Activated T-cell treated with anti-CD3 and anti-CD28 coated beads, Interleukin-2, amount 50 U/mL, for 4 hours (primary cell): ENCODE measurements at places on chromosomes 12 and 14.
A peak's percentile ranks its signal among the peaks of the same experiment; 100 is the strongest.

DNA sequence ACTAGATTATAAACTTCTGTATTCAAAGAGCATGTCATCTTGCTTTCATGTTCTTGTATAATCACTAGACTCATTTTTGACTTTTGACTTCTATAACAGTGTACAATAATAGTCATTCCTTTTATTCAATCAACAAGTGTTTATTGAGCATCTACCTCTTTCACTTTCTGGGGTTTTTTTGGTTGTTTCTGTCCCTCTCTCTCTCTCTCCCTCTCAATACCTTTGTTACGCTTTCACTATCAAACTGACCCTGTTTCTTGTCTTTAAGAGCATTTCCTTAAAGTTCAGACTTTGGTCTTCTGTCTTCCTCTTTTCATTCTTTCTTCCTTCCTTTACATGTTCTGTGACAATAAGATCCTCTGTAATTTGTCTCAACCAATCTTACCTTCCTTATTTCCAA, 49.5 kb downstream of the GPR137C start:
- no peak for DNase-seq

- no peak for DNase-seq
These were observed 6.2 kb downstream of the P2RX4 start for GRCh38 chr12:121216102-121216501.

DNA sequence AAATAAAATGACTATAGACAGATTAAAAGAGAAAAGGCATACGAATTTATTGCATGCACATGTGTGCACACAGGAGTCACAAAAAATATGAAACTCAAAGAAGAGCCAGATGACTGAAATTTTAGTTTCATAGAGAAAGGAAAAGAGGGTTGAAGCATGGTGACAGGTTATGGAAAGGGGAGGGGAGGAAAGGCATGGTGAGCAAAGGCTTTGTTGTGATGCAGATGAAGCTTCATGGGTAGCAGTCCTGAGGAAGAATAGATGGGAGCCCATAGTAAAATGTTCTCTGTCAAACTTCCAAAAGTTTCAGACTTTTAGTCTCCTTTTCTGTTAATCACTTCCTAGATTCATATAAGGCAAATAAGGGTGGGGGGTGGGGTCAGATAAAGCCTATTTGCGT, 612.7 kb upstream of the ATP2B1 start:
- no peak for DNase-seq

DNA sequence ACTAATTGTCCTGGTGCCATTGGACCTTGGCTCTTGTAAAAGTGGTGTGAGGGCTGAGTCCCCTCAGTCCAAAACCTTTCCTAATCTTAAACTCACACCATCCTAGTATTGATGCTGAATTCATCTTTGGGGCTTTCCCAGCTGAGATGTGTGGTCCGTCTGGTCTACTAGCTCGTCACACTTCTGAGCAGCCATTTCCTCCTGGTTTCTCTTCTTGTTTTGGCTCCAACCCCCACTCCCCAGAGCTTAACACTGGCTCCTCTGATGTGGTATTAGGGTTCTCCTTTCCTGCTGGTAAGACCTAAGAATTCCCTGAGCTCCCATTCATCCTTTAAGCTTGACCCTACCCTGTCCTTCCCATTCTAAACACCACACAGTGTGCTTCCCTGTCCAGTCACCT, 900.6 kb downstream of the VRK1 start:
- DNase-seq, result peak; percentile 11

DNA sequence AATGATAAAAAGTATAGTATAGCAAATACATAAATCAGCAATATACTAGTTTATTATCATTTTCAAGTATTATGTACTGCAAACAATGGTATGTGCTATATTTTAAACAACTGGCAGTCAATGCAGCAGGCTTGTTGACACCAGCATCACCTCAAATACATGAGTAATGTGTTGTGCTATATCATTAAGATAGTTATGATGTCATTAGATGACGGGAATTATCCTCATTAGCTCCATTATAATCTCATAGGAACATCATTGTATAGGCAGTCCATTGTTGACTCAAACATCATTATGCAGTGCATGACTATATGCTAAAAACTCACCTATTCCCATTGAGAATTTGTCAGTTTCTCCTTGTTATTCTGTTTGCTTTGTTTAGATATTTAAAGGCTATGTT, 85.4 kb downstream of the PRKD1 start:
- no peak for DNase-seq

DNA sequence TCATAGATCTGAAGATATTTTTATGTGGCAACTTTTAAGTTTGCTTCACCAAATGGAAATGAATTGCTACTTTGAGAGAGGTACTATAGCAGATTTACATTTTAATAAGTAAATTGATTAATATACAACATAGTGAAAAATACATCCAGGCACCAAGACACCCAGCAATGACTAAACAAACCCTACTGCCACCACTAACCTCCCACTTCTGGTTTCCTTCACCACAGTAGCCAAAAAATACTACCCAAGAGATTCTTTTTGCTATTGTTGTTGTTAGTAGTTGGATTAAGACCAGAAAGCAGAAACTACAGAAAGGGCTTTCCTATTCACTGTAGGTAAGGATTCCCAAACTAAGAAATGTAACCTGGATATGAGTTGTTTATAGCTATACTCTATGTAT, 54.1 kb downstream of the COCH start:
- DNase-seq, result no peak

GRCh38 chr12:108204117-108204987, 75.3 kb downstream of the WSCD2 start:
- DNase-seq, result no peak

DNA sequence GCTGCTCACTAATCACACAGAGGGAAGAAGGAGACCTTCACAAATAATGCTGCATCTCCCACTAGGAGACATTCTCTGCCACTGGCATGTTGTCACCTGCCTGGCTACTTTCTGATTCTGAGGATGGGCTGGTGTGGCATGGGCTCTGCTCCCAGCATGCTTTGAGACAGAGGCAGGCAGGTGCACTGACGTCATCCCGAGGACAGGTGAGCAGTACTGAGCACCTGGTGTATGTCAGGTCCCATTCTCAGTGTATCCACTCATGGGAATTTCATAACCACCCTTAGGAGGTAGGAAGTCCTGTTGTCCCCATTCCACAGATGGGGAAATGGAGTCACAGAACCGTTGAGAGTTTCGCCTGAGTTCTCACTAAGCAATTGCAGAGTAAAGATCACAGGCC, 597.9 kb downstream of the VRK1 start:
- no peak for DNase-seq

GRCh38 chr12:112599871-112600270, 181.1 kb downstream of the PTPN11 start:
- DNase-seq, result no peak

DNA sequence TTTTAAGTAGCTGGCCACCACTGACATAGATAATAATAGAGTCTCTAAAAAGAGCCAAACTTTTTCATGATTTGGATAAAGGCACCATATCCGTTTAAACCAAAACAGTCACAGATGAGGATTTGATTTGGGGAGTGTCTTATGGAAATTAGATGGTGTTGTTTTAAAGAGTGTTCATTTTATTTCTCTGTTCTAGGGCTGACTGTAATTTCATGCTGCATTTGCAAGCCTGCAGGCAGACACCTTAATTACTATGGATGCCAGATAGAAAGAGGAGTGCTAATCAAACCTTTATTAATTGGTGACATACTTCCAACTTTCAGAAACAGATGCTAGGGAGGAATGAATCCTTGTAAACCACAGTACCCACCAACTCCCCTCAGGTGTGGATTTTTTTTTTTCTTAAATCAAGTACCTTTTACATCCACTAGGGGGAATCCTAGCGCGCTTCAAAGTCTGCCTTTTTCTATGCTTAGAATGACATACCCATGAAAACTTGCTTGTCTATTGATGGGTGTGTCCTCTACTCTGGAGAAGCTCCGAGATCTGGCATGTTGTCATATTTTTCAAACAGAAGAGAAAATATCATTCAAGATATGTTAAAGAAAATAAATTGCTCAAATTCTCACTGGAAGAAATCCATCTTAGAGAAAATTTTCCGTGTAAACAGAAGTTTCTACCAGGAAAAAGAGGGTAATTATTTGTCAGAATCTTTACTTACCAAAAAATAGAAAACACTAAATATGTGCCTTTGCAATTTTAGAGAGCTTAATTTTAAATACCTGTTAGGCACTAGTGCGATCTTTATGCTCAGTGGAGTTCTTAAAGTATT, 14.2 kb upstream of the PLXNC1 start:
- no peak for DNase-seq

DNA sequence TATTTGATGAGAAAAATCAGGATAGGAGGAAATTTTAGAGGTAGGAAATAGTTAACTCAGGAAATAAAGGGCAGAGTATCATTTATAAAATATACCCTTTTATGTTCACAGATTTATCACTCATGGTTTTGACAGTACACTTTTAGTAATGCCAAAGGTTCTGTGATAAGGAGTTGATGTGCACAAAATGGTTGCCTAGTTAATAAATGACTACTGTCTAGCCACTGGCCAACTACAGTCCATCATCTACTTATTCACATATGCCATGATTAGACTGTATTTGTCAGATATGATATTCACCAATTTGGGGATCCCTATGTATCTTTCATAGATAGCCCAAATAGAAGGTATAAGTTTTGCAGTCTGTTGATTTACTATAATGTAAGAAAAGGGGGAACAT, 19.2 kb upstream of the GXYLT1 start:
- no peak for DNase-seq

- no peak for DNase-seq
These were observed 12.0 kb downstream of the KIF26A start for GRCh38 chr14:104150136-104151025.
